Stimulated activated CD4-positive, alpha-beta T cell treated with anti-CD3 and anti-CD28 coated beads, Interleukin-12 subunit alpha, Interleukin-12 subunit beta, amount 100 ng/mL, for 48 hours (primary cell): ENCODE measurements at places on chromosomes 16 and 17.

GRCh38 chr17:633641-634101, 81.0 kb downstream of the VPS53 start:
- DNase-seq = no peak

GRCh38 chr17:70552982-70553334, 383.6 kb downstream of the KCNJ2 start:
- no peak for DNase-seq

- no peak for DNase-seq
Measured at GRCh38 chr17:51085150-51085805, 35.4 kb downstream of the SPAG9 start.

DNA sequence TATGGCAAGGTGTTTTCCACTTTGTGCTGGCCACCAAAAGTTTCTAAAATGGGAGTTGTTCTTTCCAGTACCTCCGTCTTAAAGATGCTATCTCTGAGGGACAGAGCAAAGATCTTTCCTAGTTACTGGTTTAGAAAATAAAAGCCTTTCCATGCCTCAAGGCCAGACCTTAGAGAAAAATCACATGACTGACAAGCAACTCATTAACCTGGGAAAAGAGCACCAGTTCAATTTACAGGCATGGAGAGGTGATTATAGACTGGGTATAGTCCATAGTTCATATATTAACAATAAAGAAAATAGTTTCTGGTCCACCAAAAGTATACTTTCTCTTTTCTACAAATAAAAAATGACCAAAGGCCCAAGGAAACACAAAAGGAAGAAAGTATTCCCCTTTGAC, 230.7 kb downstream of the TOX3 start:
- no peak for DNase-seq

DNA sequence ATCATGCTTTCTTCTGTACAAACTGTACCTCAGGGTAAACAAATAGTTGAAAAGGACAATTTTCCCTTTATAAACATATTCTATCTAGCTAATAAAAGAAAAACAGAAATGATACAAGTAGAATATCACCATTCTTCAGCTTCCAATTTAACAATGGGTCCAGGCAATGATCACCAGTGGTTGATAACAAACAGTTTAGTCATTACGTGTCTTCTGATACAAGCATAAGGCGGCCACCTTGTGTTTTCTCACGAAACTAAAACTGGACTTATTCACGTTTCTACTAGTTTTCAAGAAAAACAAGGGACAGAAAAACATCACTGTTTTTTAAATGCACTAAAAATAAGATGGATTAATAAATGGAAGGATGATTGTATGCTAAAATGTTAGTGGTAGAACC, 58.3 kb downstream of the STH start:
- DNase-seq = no peak

DNA sequence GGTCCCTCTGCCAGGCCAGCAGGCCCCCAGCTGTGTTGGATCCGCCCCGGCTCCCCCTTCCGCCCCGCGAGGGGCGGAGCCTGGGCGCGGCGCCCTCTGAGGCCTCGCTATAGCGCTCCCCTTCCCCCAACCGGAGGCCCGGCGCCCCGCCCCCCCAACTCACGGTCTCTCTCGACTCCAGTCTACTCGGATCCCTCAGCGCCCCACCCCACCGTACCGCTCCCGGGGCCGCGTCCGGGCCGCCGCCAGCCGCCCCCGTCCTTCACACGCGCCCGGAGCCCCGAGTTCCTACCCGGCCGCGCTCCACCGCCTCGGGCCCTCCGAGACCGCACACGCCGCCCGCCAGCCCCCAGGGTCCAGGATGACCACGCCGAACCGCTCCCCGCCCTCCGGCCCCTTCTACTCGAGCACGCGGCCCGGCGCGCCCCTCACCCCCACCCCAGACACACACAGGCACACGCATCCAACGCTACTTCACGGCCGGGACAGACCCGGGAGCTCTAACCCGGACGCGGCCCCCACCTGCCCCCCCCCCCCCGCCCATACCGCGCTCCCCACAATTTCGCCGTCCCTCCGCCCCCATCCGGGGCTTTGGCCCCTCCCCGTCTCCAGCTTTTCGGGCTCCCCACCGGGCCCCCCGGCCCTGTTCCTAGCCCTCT, 1.4 kb downstream of the PHF23 start:
- DNase-seq = peak; percentile 75
